Stimulated activated CD4-positive, alpha-beta T cell treated with anti-CD3 and anti-CD28 coated beads, TNF-alpha, amount 100 ng/mL, for 24 hours (primary cell): ENCODE measurements at places on chromosomes 11 and 22.

DNA sequence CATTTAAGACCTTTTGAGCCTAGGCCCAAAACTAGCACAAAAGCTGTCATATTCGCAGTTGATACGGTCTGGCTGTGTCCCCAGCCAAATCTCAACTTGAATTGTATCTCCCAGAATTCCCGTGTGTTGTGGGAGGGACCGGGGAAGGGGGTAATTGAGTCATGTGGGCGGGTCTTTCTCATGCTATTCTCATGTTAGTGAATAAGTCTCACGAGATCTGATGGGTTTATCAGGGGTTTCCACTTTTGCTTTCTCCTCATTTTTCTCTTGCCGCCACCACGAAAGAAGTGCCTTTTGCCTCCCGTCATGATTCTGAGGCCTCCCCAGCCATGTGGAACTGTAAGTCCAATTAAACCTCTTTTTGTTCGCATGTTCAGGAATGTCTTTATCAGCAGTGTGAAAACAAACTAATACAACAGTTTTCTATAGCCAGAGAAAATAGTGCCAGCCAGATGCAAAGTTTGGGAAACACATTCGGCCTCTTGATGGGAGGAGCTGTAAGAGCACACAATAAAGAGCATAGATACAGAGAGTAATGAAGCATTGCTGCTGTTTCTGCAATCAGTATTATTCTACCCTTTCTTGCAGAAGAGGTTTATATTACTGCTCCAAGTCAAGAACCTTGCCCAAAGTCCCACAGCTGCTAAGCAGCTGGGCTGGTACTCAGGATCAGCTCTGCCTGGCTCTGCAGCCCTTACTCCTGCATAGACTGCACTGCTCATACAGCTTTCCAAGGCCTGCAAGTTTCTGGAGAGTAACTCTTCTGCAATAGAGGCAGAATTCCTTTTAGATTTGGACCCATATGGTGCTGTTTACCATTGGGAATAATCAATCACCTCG is 2.0 kb upstream of the ZNF195 start:
- no peak for DNase-seq

GRCh38 chr22:48783821-48784266 is 1043.8 kb downstream of the BRD1 start:
- DNase-seq, result no peak

DNA sequence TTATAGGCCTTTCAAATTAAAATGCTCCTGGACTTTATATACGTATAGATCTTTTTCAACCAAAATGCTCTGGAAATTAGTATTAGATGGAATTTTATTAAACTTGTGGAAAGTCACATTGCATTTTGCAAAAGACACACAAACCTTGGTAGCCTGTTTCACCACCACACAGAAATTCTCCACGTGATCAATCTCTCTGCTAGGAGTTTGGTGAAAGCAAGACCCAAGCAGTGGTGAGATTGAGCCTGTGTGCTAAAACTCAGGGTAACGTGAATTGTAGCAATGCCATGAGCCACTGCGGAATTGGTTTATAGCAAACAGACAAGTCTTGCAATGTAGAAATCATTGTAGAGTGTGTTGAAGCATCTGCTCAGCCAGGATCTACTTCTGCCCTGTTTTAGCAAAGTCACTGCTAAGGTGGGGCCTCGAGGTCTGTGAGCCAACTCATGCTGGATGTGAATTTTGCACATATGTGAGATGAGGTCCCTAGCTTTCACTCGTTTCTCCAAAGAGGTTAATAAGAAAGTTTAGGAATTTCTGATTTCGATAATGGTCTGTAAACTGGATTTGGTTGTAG is 184.8 kb downstream of the DBX1 start:
- DNase-seq, result no peak

DNA sequence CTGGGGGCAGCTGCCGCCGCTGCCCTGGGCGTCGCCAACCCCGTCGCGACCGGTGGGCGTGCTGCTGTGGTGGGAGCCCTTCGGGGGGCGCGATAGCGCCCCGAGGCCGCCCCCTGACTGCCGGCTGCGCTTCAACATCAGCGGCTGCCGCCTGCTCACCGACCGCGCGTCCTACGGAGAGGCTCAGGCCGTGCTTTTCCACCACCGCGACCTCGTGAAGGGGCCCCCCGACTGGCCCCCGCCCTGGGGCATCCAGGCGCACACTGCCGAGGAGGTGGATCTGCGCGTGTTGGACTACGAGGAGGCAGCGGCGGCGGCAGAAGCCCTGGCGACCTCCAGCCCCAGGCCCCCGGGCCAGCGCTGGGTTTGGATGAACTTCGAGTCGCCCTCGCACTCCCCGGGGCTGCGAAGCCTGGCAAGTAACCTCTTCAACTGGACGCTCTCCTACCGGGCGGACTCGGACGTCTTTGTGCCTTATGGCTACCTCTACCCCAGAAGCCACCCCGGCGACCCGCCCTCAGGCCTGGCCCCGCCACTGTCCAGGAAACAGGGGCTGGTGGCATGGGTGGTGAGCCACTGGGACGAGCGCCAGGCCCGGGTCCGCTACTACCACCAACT is 1.0 kb downstream of the FUT4 start:
- DNase-seq, result no peak

GRCh38 chr22:31241200-31241599 is 29.1 kb downstream of the LIMK2 start:
- DNase-seq, result no peak

DNA sequence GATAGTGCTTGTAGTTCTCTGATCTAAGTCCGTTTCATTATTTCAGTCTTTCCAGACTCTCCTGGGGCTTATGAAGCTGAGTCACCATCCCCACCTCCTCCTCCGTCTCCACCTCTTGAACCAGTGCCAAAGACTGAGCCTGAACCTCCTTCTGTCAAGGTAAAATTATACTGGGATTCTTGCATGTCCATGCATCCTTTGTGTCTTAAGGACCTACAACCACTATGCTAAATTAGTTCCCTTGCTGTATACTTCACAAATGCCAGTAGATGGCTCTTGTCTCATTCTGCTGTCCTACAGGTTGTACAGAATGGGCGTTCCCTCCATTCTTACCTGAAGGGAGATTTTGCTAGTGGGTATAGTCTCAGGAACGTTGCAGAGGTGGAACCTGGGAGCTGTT is 42.2 kb downstream of the POLD3 start:
- no peak for DNase-seq

- DNase-seq, result no peak
Measured at GRCh38 chr11:100785148-100785983, 98.3 kb downstream of the ARHGAP42 start.

- DNase-seq, result no peak
Measured at GRCh38 chr22:33180356-33180755, 122.2 kb upstream of the SYN3 start.
